NCI-H1436 treated with DMSO at 0.1 percent for 48 hours (cell line): ENCODE measurements at places on chromosomes 1 and 21.

GRCh38 chr1:234863551-234863971 is 253.6 kb upstream of the IRF2BP2 start:
- no peak for DNase-seq

- DNase-seq: no peak
Measured at GRCh38 chr1:212477680-212478466, 45.2 kb downstream of the NENF start.

- DNase-seq: no peak
Measured at GRCh38 chr1:43901196-43901961, 32.2 kb upstream of the ARTN start.

GRCh38 chr21:36913247-36914169 is 53.0 kb downstream of the HLCS start:
- DNase-seq: no peak

GRCh38 chr1:40094466-40095110 is 2.5 kb downstream of the PPT1 start:
- DNase-seq: no peak

DNA sequence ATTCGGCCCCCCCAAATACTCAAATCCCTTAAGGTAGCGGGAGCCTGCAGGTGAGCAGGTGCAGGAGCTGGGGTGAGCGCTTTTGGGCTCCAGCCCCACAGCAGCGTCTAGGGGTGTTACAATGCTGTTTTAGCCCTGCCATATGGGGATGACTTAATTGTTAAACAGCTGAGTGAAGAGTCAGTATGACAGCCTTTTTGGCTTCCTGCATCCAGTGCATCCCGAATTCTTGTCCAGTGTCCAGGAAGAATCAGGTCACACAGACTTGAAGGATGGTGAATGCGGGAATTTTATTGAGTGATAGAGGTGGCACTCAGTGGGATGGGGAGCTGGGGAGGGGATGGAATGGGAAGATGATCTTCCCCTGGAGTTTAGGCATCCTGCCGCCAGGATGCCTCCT is 30.4 kb upstream of the HHAT start:
- no peak for DNase-seq
